ENCODE measurements at places on chromosomes 4 and X.

DNA sequence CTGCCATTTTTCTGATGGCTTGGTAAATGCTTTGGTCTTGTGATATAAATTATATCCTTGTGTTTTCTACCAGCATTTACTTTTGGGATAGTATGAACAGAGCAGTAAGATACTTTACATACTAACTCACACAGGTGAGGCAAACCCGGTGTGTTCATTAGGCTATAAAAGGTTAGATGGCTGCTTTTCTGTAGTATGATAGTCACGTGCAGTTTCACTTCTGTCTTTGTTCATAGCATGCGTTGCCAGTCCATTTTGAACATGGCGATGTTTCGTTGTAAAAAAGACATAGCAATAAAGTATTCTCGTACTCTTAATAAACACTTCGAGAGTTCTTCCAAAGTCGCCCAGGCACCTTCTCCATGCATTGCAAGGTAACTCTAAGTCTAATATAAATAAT, 88.4 kb downstream of the KLHL8 start:
- DNase-seq, result no peak

GRCh38 chr4:141871086-141871770, 234.8 kb downstream of the IL15 start:
- no peak for DNase-seq

DNA sequence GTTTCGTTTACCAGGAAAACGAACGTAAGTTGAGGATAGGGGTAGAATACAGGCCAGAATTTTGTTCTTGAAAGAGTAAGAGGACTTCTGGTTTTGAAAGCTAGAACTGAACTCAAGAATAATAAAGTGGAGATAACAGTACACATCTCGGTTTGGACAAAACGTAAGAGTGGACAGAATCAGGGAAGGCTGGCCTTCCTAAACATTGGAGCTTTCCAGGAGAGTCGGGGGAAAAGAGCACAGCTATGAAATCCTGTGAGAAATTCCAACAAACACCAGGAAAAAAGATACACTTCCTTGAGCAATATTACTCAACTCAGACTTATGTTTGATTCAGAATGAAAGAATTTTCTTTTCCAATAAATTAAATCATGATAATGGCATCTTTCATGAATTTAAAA, 1.2 kb downstream of the CTSO start:
- DNase-seq, result no peak

- no peak for DNase-seq
Measured at GRCh38 chr4:138972956-138973801, 42.4 kb upstream of the NOCT start.

DNA sequence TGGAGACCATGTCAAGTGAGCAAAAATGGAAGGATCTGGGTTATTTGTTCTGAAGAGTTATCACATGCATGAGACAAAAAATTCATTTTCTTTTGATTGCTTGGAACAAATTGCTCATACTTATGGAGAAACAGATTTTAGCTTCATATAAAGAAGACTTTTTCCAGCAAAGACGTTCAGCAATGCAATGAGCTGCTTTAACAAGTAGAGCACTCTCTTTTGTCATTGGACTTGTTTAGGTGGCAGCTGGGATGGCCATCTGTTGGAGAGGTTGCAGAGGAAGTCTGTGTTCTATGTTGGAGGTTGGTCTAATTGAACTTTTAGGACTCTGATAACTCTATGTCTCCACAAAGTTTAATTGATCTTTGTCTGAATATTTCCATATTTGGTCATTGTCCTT, 19.9 kb upstream of the CEP135 start:
- no peak for DNase-seq

GRCh38 chrX:47078129-47079043, at the start of gene RGN:
RGN (plus strand) TSS chrX:47078443; CDS start chrX:47081145, 2,702 bp downstream.
- no peak for DNase-seq

DNA sequence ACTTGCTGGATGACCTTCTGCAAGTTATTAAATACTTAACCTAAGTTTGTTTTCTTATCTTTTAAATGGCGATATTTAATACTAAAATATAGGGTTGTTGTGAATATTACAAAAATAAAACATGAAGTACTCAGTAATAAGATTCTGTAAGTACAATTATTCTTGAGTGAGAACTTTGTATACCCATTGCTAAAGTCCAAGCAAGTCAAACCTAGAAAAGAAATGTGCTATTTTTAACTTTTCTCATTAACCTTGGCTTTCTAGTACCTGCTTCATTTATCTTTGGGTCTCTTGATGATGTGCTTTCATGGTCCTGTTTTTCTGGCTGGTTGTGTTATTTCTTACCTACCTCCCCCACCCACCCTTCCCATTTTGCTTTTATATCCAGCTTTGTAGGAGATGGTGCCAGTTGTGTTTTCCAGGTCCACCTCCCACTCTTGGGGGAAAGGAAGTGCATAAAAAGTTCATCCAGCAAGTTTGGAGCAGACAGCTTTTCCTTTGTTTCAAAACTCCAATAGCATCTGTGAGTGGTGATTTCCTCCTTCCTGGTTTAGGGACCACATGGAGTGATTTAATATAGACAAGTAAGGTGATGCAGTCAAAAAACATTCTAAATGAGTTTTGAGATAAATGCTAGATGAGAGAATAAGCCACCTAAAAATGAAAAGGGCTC, 7.5 kb upstream of the CXCL8 start:
- no peak for DNase-seq

DNA sequence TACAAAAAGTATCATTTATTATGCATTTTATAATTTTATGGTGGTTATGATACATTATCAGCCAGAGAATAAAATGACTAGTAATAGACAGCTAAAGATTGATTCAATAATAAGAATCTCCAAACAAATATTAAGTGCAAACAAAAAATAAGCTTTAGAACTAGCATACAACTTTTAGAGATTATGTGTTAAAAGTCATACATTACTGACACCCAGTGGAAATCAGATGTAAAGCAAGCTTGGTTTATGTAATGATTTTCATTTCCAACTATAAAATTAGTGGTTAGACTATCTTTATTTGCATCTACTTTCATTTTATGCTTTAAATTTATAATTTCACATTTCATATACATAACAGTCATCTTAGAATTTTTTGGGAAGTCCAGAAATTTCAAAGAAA, 57.7 kb downstream of the IL13RA2 start:
- no peak for DNase-seq

DNA sequence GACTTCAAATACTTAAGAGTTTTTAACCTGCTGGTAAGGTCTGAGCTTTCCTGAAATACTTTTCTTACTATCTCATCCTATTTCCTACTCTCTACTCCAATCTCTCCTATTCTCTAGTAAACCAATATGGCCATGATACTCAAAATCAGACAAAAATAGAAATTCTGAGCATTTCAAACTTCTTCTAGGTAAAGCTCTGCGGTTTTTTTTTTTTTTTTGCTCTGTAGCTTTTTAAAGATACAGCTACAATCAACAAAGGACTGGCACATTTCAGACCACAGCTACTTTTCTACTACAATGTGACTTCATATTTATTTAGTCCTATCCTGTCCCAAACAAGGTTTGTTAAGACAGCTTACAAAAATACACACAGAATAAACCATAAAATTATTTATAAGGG, 31.1 kb downstream of the MAML3 start:
- no peak for DNase-seq

DNA sequence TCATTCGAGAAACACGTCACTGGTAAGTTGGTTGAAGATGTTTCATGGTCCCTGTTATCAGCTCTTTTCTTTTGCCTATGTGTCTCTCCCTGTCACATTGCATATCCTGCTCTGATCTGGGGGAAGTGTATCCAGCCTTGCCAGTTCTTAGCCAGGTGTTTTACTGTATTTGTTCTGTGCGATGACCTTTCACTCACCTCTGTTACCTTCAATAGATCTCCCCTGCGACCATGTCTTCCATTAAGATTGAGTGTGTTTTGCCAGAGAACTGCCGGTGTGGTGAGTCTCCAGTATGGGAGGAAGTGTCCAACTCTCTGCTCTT, 2.6 kb downstream of the RGN start:
- no peak for DNase-seq

GRCh38 chrX:51917604-51918003, 24.2 kb downstream of the MAGED1 start:
- no peak for DNase-seq

- no peak for DNase-seq
Measured at GRCh38 chr4:60216752-60217151, 983.4 kb upstream of the ADGRL3 start.

DNA sequence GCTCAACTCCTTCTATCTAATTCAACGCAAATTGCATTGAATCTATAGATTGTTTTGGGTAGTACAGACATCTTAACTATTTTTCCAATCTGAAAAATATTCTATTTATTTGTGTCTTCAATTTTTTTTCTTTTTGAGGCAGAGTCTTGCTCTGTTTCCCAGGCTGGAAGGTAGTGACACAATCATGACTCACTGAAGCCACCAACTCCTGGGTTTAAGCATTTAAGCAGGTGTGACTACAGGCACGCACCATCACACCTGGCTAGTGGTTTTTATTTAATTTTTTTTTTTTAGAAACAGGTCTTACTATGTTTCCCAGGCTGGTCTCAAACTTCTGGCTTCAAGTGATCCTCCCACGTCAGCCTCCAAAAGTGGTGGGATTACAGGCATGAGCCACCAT, 98.3 kb downstream of the GK start:
- DNase-seq, result no peak

Data from femur (tissue), 1 donor.